ENCODE measurements at places on chromosomes 7 and 10. TPM values are rescaled to one million over a fixed set of nuclear protein-coding genes. Genes with fewer than 3 reads are reported as not detected.
A peak's percentile ranks its signal among the peaks of the same experiment; 100 is the strongest.

Gene TAS2R41
- not detected for total RNA-seq

- DNase-seq = no peak
- no peak overlapping the region for H3K4me3 ChIP-seq
- H3K27ac ChIP-seq = no peak overlapping the region
- no peaks in the 10 kb centered on the region for H3K4me1 ChIP-seq
- no peaks in the 10 kb centered on the region for H3K27me3 ChIP-seq
- no peaks in the 10 kb centered on the region for H3K36me3 ChIP-seq
Observed at GRCh38 chr7:179948-180694, 12.2 kb upstream of the FAM20C start.

DNA sequence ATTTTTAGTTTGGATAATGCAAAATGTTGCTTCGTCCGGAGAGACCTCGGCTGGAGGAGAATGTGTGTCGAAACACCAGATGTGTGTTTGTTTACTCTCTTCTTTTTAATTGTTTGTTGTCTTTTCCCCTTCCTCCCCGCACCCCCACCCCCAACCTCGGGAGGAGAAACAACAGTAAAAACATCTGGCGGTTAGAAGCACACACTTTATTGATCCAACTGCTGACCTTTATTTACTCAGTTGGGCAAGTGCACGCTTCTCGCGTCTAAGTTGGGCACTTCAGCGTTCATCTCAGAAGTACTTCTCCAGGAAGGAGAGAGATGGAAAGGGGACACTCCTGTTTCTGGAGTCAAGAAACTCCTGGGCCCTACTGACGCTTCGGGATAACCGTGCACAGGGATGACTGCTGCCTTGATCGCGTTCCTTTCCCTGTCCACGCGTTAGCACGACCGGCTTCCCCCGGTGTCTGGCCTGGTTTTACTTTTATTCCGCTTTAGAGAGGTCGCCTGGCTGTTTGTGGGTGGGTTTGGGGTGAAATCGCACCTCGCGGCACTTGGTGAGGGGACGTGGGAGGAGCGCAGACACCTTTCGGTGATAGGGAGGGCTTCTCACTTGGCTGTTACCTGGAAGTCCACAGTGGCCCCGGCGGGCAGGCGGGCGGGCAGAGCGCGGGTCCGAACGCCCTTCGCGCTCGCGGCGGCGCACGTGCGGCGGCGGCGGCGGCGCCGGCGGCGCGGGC is 168.3 kb upstream of the PPP1R3A start:
- no peak for DNase-seq
- peaks cover 2% of the 10 kb centered on the region for H3K36me3 ChIP-seq
- H3K4me1 ChIP-seq = peaks cover 30% of the 10 kb centered on the region
- H3K27ac ChIP-seq = peak overlapping the region; percentile 15
- peak overlapping the region; percentile 73 for H3K4me3 ChIP-seq
- peaks cover 63% of the 10 kb centered on the region for H3K27me3 ChIP-seq

- no peaks in the 10 kb centered on the region for H3K27me3 ChIP-seq
- no peak for DNase-seq
- no peak overlapping the region for H3K4me3 ChIP-seq
- peaks cover 17% of the 10 kb centered on the region for H3K4me1 ChIP-seq
- no peak overlapping the region for H3K27ac ChIP-seq
Observed at GRCh38 chr7:36896956-36897590, 172.8 kb upstream of the AOAH start.

- H3K4me1 ChIP-seq = no peaks in the 10 kb centered on the region
- no peak overlapping the region for H3K27ac ChIP-seq
- H3K36me3 ChIP-seq = no peaks in the 10 kb centered on the region
- H3K4me3 ChIP-seq = no peak overlapping the region
Observed at GRCh38 chr10:63752318-63752717, 231.1 kb downstream of the REEP3 start.
